Stimulated activated CD4-positive, alpha-beta T cell treated with anti-CD3 and anti-CD28 coated beads, TNF-alpha, amount 100 ng/mL, for 48 hours (primary cell): ENCODE measurements at places on chromosomes 1 and 21.

GRCh38 chr1:54596756-54597155 is 26.6 kb downstream of the FAM151A start:
- DNase-seq = no peak

- DNase-seq = no peak
Measured at GRCh38 chr1:42830631-42831030, 13.4 kb upstream of the SVBP start.

DNA sequence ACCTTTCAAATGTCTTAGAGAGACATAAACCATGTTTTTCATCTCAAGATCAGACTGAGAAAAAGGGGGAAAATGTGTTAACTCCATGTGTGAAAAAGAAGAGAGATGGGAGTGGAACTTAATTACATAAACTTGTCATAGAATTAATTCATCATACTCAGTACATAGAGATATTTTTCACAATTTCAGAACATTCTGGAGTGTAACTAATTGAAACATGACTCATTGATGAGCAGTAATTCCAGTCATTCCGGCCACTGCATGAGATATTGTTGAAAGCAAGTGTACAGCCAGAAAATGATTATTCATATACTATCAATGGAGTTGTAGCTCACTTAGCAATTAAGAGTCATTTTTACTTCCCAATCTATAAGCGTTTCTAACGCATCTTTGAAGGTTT is 739.3 kb downstream of the LTN1 start:
- DNase-seq = no peak

DNA sequence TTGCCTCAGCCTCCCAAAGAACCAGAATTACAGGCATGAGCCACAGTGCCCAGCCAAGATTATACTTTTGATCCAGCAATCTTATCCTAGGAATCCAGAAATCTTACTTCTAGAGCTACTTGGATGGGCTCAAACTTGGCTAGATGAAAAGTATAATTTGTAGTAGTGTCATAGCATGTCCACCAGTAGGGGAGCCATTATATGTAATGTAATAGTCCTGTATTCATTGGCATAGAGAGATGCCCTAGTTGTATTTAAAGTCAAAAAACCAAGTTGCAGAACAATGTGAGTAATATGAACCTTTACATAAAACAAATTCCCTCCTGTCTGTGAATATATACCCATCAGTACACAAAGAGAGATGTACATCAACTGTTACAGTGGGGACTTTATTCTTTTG is 83.9 kb downstream of the NOS1AP start:
- no peak for DNase-seq

GRCh38 chr1:195173753-195174152 is 1434.5 kb downstream of the KCNT2 start:
- no peak for DNase-seq

DNA sequence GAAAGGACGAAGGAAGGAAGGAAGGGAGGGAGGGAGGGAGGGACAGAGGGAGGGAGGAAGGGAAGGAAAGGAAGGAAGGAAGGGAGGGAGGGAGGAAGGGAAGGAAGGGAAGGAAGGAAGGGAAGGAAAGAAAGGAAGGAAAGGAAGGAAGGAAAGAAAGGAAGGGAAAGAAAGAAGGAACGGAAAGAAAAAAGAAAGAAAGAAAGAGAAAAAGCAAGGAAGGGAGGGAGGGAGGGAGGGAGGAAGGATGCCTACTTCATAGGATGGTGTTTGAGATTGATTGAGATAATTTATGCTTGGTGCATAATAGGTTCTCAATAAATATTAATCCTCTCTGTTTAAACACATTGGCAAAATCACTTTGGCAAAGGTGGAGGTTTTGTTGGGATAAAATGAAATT is 61.2 kb downstream of the WDR64 start:
- no peak for DNase-seq

GRCh38 chr1:50333595-50333974 is 89.7 kb downstream of the DMRTA2 start:
- DNase-seq = peak; percentile 60

DNA sequence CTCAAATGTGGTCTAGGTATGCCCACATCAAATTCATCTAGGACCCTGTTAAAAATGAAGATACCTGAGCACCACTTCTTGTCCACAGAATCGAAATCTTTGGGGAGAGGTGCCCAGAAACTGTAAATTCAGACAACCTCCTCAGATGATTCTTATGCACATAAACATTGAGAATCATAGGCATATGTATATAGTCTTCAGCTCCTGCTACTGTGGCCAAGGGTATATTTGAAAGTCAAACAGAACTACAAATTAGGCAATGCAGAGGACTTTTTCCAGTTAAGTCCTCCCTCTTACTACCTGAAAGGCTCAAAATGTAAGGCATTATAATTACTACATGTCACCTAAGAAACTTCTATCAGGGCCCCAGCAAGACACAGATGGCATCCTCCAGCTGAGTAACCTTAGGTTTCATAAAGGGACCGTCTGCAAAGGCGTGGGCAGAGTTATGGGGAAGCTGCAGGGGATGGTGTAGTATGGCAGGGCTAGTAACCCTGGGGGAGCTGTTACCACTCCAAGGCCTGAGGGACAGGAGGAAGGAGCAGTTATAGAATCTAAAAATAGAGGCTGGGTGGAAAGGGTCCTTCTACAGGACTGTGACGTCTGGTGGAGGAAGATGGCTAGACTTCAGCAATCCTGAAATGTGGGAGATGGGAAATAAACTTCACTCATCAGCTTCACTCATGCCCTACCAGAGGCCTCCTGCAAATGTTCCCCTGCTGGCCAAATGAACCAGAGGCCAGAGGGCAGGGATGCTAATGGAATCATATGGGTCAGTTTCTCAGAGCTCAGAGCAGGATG is 46.3 kb downstream of the DAB1 start:
- no peak for DNase-seq

DNA sequence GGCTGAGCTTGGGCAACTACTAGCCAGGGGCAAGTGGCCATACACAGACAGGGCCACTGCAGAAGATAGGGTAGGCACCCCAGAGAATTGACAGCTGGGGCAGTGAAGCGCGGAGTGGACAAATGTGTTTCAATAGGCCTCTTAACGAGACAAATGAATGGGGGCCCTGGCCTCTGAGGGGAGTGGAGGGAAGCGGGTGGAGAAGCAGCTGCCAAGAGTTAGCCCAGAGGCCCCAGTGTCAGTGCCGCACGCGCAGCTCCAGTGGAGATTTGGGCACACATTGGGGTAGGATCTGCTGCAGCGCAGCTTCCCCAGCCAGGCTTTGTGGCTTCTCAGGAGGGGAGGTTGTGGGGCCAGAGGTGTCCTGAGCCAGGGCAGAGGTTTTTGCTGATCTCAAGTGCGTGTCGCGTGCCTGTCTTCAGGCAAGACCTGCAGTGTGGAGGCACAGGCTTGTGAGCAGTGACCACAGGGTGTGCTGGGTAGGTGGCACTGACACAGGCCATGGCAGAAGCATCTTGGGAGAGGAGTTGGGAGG is 16.9 kb downstream of the PTPRF start:
- no peak for DNase-seq

GRCh38 chr1:99281105-99281504 is 16.8 kb downstream of the PLPPR4 start:
- DNase-seq = no peak

- DNase-seq = no peak
Measured at GRCh38 chr21:38837806-38838461, 32.2 kb downstream of the ETS2 start.

GRCh38 chr1:217453816-217454215 is 177.1 kb downstream of the GPATCH2 start:
- no peak for DNase-seq

GRCh38 chr1:72648465-72648864 is 366.1 kb upstream of the NEGR1 start:
- DNase-seq = no peak

GRCh38 chr1:109722908-109723691 is 11.0 kb downstream of the GSTM5 start:
- no peak for DNase-seq

GRCh38 chr1:40847023-40847745 is 15.0 kb downstream of the CITED4 start:
- DNase-seq = no peak

DNA sequence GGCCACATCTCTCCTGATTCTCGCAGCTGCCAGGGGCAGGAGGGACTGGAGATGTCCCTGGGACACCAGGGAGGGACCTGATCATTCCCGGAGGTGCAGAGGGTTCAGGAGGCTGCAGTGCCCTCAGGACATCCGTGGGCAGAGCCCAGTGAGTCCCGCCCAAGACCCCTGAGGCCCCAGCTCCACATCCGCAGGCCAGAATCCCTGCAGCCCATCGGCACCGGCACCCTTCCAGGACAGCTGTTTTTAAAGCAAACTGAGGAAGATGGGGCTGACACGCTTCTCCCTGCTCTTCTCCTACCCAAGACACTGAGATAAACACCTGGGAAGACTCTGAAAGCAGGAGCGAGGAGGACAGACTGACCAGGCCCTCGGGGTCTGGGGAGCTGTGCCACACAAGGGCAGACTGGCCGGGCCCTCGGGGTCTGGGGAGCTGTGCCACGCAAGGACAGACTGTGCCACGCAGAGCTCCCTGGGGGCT is 25.5 kb downstream of the SLC19A1 start:
- DNase-seq = no peak

GRCh38 chr1:39808784-39809517 is 20.3 kb upstream of the BMP8B start:
- no peak for DNase-seq

GRCh38 chr1:118627435-118627834 is 360.7 kb downstream of the TBX15 start:
- no peak for DNase-seq

- no peak for DNase-seq
Measured at GRCh38 chr1:24557711-24558131, 1.8 kb downstream of the NCMAP start.

- peak; percentile 66 for DNase-seq
Measured at GRCh38 chr1:2414297-2414958, 2.1 kb upstream of the PEX10 start.

DNA sequence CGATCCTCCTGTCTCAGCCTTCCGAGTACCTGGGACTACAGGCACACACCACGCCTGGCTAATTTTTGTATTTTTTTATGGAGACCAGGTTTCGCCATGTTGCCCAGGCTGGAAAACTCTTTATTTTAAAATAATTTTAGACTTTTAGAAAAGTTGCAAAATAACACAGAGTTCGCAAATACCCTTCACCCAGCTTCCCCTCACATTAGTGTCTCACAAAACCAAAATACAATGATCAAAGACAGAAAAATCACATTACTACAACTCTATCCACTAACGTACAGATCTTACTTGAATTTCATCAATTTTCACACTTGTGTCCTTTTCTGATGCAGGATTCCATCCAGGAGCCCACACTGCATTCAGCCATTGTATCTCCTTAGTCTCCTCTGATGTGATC is 58.8 kb upstream of the ERRFI1 start:
- DNase-seq = no peak

- DNase-seq = no peak
Measured at GRCh38 chr1:9784508-9785133, 39.1 kb downstream of the CLSTN1 start.

DNA sequence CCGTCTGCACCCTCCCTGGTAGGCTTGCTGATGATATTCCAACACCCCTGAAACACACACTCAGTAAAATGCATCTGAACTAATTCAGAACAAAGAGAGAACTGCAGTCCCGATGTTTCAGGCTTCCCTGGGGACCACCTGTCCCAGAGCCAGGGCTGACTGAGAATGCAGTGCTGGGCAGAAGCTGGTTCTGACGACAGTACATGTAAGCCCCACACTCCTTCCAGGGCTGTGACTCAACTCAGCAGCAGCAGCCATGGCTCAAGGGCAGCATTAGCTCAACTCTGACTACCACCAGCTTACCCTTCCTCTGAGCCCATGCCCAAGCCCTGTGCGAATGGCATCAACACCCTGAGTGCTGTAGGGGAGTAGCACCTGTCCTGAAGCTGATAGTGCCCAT is 56.4 kb upstream of the SIPA1L2 start:
- no peak for DNase-seq

DNA sequence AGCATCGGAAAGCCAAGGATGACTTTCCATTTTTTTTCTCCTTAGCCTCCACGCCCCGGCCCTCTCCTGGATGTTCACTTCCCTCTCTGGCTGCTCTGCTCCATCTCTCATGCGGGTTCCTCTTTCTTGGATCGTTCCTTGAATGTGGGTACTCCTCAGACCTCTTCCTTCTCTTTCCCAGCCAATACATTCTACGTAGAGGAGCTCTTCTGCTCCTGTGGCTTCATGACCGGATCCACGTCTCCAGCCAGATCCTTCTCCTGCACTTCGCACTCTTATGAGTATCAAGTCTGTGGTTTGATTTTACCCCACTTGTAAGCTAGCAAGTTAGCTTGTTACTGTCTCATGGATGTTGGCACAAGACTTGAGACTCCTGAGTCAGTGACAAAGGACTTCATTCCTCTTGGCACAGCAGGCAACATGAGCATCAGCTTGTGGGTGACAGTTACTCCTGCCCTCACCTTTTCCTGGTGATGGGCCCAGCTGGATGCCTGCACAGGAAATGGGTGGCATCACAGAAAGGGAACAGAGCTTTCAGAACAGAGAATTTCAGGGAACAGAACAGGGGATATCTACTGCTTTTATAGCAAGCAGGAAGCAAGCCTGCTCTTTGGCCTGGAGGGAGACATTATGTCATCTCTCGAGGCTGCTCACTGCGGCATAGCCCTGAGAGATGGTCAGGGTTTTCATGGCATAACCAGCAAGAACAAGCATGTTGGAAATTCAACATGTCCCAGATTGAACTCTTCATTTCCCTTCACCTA is 100.1 kb upstream of the KIF26B start:
- no peak for DNase-seq

DNA sequence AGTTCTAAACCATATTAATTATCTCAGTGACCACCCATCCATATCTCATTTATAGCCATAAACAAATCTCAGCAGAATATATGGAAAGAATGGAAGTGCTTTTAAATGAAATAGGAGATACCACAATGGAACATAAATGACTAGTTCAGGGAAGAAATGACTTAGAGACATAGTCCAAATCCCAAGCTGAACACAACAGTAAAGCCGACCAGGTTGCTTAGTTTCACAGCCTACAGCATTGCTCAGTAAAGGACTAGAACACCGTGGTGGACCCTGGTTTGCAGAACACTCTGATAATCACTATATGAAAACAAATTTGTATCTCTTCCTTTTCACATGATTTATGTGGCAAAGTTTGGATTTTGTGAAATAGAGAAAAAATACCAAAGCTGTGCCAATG is 40.3 kb downstream of the MYSM1 start:
- DNase-seq = no peak

GRCh38 chr1:111218701-111219556 is 8.6 kb upstream of the CHI3L2 start:
- no peak for DNase-seq

DNA sequence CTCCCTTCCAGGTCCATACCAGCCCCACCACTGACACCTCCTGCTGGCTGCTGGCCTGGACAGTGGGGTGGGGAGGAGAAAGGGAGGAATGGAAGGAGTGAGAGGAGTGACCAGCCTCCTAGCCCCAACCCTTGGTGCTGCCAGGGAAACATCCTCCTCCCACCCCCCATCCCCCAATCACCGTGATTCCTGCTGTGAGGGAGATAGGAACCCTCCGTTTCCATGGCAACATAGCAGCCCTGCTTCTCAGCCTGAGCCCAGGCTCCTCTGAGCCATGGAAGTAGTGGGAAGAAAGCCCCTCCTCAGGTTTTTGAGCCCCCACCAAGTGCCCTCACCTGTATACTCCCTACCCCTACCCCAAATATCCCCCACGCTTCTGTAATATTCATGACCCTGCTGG is 44.4 kb upstream of the SCMH1 start:
- no peak for DNase-seq
